ENCODE measurements at places on chromosomes 11 and 22. TPM values are rescaled to one million over a fixed set of nuclear protein-coding genes. Genes with fewer than 3 reads are reported as not detected.

- no peaks in the 10 kb centered on the region for H3K4me1 ChIP-seq
- no peak overlapping the region for H3K4me3 ChIP-seq
- no peak for DNase-seq
- no peaks in the 10 kb centered on the region for H3K27me3 ChIP-seq
- H3K36me3 ChIP-seq: no peaks in the 10 kb centered on the region
- H3K27ac ChIP-seq: no peak overlapping the region
These were observed 227.0 kb upstream of the NCAM1 start for GRCh38 chr11:112734207-112734606.

GRCh38 chr11:131534611-131535010 is 164.2 kb downstream of the NTM start:
- no peaks in the 10 kb centered on the region for H3K27me3 ChIP-seq
- no peaks in the 10 kb centered on the region for H3K36me3 ChIP-seq
- no peak overlapping the region for H3K27ac ChIP-seq
- H3K4me3 ChIP-seq: no peak overlapping the region
- H3K4me1 ChIP-seq: no peaks in the 10 kb centered on the region

GRCh38 chr22:25482091-25482760 is 82.2 kb upstream of the GRK3 start:
- DNase-seq: no peak
- H3K4me1 ChIP-seq: peaks cover 4% of the 10 kb centered on the region
- H3K27ac ChIP-seq: no peak overlapping the region
- H3K36me3 ChIP-seq: no peaks in the 10 kb centered on the region
- H3K27me3 ChIP-seq: no peaks in the 10 kb centered on the region

- no peaks in the 10 kb centered on the region for H3K36me3 ChIP-seq
- no peak for DNase-seq
- no peak overlapping the region for H3K27ac ChIP-seq
- H3K4me3 ChIP-seq: no peak overlapping the region
- H3K4me1 ChIP-seq: peaks cover 7% of the 10 kb centered on the region
- H3K27me3 ChIP-seq: no peaks in the 10 kb centered on the region
These were observed 36.0 kb upstream of the GNB1L start for GRCh38 chr22:19890502-19891316.

- H3K27ac ChIP-seq: no peak overlapping the region
- peaks cover 11% of the 10 kb centered on the region for H3K4me1 ChIP-seq
- no peak for DNase-seq
- H3K36me3 ChIP-seq: no peaks in the 10 kb centered on the region
These were observed 17.8 kb upstream of the SYVN1 start for GRCh38 chr11:65152122-65152521.

DNA sequence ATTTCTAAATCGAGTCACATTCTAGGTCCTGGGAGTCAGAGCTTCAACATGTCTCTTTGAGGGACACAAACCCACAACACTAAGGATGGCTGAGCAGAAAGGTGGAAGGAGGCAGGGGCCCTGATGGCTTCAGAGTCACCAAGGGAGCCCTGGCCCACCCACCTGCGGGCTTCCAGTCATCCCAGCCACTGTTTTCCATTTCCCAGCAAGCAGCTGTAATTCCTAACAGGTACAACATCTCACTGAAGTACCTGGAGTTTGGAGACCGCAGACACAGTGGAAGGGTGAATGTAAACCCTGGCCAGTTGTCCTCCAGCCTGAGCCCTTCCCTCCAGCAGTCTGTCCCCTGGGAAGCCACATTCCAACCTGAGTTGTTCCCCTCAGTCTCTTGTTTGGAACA is 562.8 kb downstream of the TBC1D22A start:
- DNase-seq: no peak
- no peak overlapping the region for H3K27ac ChIP-seq
- no peak overlapping the region for H3K4me3 ChIP-seq

DNA sequence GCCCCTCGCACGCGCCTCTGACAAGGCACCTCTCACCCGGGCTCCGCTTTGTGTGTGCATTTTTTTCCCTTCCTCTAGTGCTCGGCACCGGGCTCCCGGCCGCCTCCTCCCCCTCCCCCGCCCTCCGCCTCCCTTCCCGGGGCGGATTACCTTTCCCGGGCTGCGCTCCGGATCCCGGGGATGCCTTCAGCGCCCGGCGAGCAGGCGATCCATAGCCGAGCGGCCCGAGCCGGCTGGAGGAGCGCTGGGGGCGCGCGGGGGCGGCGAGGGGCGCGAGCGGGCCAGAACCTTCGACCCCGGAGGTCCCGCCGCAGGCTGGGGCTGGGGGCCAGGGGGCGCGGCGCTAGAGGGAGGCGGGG is 282 bp downstream of the MPPED2 start:
- peak overlapping the region; percentile 71 for H3K27ac ChIP-seq
- H3K4me3 ChIP-seq: peak overlapping the region; percentile 53
- no peaks in the 10 kb centered on the region for H3K4me1 ChIP-seq
- DNase-seq: peak; percentile 9

GRCh38 chr22:27799015-27799826 is 2.3 kb downstream of the MN1 start:
- no peak for DNase-seq
- peaks cover 2% of the 10 kb centered on the region for H3K4me1 ChIP-seq
- H3K36me3 ChIP-seq: no peaks in the 10 kb centered on the region
- H3K4me3 ChIP-seq: peak overlapping the region; percentile 69
- peaks cover 76% of the 10 kb centered on the region for H3K27me3 ChIP-seq

DNA sequence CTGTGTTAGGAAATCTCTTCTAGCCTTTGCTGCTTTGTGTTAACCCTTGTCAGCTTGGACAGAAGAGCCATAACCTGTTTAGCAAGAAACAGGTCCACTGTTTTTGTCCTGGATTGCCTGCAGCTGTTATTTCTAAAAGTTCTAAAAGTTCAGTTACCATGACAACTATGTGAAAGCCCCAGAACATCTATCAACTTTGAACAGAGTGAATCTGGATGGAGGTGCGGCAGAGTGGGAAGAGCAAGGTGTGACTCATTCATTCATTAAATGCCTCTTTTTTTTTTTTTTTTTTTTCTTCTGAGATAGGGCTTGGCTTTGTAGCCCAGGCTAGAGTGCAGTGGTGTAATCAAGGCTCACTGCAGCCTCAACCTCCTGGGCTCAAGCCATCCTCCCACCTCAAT is 50.5 kb downstream of the RBX1 start:
- no peak overlapping the region for H3K27ac ChIP-seq
- H3K36me3 ChIP-seq: no peaks in the 10 kb centered on the region
- no peaks in the 10 kb centered on the region for H3K27me3 ChIP-seq
- DNase-seq: no peak
- no peak overlapping the region for H3K4me3 ChIP-seq

DNA sequence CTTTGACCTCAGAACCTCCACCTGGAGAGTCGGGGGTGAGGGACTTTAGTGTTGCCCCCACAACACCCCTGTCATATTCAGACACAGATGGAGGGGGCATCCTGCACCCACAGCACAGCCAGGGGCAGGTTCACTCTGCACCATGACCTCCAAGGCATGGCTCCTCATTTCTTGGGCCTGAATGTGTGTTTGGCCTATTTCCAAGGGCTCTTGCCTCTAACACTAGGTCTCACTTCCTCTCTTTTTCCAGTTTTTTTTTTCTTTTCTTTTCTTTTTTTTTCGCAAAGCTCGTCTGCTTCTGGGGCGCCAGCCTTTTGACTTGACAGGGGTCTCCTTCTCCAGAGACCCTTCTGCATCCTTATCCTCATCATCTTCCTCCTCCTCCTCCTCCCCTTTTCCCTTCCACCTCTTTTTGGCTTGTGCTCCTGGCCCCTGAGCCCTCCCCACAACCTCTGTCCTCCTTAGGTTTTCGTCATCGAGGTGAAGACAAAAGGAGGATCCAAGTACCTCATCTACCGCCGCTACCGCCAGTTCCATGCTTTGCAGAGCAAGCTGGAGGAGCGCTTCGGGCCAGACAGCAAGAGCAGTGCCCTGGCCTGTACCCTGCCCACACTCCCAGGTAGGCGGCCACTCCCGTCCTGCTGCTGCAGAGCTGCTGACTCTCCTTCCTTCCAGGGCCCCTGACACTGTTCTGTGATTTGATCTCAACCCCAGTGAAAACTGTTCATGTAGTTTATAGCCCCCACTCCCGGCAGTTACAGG is 3.8 kb downstream of the NCF4 start:
- no peaks in the 10 kb centered on the region for H3K36me3 ChIP-seq
- no peaks in the 10 kb centered on the region for H3K4me1 ChIP-seq
- no peak overlapping the region for H3K4me3 ChIP-seq
- H3K27ac ChIP-seq: no peak overlapping the region
- H3K27me3 ChIP-seq: no peaks in the 10 kb centered on the region
- no peak for DNase-seq

SLC5A4 gene
- total RNA-seq: not detected

IMMP1L gene
- 0.80 TPM for total RNA-seq

PARVG gene
- total RNA-seq: 1.00 TPM

PTPRJ gene
- 28.9 TPM for total RNA-seq

WBP2NL gene
- total RNA-seq: 3.5 TPM

TRPM5 gene
- 7.5 TPM for total RNA-seq

RRAS2 gene
- total RNA-seq: 12.3 TPM

TSSK2 gene
- total RNA-seq: not detected

ADM gene
- 51.9 TPM for total RNA-seq

POTEH gene
- not detected for total RNA-seq

Measured in transverse colon (tissue), 4 donors.